ENCODE measurements at places on chromosomes 12 and 14. TPM values are rescaled to one million over a fixed set of nuclear protein-coding genes. Genes with fewer than 3 reads are reported as not detected.

- no peak for DNase-seq
Observed at GRCh38 chr12:81942594-81942993, 183.4 kb upstream of the PPFIA2 start.

GRCh38 chr14:43621282-43621681, 885.8 kb downstream of the FSCB start:
- DNase-seq: no peak

DNA sequence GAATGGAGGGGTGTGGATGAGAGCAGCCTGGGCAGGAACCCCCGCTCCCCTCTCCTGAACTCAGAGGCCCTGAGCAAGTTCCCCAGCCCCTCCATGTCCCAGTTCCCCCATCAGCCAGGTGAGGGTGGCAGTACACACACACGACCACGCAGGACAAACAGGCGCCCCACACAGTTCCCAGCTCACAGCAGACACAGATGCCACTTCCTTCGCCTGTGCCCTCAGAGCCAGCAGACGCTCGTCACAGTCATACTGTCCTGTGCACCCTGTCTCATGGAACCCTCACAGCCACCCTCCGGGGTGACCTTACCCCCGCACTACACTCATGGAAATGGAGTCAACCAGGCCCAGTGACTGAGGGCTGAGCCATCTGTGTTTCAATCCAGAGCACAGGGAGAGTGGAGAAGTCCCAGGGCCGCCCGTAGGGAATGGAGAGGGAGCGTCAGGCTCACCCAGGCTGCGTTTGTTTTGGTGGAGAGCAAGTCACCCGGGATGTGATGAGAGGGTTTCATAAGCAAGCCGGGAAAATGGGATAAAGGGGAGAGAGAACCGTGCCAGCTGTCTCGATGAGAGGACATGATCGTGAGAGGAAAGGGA, 47.5 kb upstream of the DYNC1H1 start:
- no peak for DNase-seq

DNA sequence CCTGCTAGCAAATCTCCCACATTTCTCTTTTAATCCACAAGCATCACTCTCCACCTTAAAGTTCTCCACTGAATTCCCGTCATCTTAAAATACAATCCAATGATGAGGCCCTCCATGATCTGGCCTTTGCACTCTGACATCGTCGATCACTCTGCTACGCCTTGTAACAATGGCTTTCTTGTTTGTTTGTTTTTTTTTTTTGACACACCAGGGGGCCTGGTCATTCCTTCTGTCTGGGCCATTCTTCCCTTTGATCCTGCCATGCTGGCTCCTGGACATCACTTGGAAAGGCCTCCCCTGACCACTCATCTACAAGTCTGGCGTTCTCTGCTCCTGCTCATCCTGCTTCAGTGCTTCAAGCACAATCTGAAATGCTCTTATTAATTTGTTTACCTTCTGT, 233.5 kb downstream of the PPM1H start:
- DNase-seq: no peak

- no peak for DNase-seq
Observed at GRCh38 chr12:80810874-80811273, 94.2 kb downstream of the MYF5 start.

DNA sequence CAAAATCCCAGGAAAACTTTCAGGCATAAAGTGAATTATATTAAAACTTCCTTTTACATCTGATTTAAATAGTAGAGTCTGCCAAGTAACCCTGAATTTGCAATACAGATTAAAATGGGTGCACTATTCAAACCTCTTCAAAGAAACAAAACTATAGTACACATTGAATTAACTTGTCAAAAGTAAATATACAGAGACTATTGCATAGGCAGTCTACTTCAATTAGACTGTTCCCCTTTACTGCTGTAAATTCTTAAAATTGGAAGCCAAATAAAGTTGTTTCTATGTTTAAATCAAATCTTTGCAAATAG, 7.1 kb downstream of the KRAS start:
- DNase-seq: no peak

DNA sequence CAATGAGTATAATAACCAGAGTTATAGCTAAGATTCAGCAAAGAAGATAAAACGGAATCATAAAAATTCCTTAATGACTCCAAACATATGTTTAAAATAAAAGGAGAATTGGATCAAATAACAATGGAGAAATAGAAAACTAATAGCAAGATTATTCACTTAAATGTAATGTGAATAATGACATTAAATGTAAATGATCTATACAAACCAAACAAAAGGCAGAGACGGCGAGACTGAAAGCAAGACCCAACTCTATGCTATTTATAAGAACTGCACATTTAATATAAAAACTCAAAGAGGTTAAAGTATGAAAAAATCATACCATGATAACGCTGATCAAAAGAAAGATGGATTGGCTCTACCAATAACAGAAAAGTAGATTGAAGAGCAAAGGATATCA, 3.9 kb upstream of the TSHR start:
- no peak for DNase-seq

DNA sequence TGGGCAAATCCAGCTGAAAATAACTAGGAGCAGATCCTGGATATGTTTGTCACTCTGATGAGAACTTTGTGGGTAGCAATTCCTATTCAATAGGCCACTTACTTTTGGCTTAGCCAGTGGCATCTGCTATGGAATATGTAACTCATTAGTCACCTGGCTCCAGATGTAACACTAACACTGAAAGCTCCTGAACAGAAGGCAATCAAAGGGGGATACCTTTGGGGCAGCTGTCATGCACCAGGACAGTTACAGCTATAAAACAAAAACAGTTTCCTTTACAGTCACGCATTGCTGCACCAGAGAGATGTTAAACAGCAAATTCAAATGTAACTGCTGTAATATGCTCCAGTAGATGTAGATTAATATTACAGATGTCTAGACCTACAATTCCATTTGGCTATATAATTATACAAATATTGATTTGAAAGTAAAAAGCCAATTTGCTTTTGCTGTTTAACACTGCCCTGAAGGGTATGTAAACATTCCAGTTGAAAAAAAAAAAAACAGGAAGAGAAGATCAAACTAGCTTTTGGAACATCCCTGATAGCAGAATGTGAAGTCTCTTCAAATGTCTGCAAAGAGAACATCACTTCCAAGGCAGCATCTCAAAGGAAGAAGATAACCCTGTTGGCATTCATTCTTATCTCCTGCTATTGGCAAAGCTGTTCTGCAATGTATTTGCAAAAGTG, 18.4 kb downstream of the RACGAP1 start:
- no peak for DNase-seq

- DNase-seq: no peak
Observed at GRCh38 chr12:77324763-77325468, 259.5 kb upstream of the E2F7 start.

GRCh38 chr14:38490273-38490672, 234.4 kb upstream of the CLEC14A start:
- DNase-seq: no peak

DNA sequence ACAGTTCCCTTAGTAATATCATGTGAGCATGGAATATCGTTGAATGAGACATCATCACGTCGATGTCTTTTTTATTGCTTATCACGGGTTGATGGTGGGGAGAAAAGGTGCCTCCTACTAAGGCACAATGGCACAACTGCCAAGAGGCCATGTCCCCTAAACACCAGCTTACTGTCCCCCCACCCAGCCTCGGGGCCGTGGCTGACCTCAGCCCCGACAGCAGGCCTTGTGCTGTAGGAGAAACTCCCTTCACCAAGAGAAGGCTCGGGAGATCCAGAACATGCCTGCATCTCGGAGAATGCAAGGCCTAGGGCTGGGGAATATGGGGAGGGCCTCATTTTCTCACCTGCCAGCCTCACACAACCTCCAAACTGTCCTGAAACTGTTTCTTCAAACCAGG, 22.8 kb downstream of the ZFP36L1 start:
- DNase-seq: no peak

- DNase-seq: no peak
Observed at GRCh38 chr14:37932008-37932407, 275.7 kb upstream of the SSTR1 start.

DNA sequence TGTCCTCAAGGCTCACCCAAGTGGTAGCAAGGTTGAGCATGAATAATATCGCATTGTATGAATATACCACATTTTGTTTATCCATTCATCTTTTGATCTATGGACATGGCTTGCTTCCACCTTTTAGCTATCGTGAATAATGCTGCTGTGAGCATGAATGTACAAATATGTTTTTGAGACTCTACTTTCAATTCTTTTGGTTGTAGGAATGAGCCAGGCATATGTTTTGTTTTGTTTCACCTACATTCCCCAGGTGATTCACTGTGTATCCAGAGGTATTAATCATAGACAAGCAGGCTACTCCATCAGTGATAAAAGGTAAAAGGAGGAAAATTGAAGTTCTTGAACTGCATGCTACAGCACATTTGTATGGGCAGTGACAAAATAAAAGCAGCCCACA, 35.8 kb downstream of the CDKL1 start:
- DNase-seq: no peak

- no peak for DNase-seq
Observed at GRCh38 chr14:97056086-97056485, 258.9 kb downstream of the VRK1 start.

DNA sequence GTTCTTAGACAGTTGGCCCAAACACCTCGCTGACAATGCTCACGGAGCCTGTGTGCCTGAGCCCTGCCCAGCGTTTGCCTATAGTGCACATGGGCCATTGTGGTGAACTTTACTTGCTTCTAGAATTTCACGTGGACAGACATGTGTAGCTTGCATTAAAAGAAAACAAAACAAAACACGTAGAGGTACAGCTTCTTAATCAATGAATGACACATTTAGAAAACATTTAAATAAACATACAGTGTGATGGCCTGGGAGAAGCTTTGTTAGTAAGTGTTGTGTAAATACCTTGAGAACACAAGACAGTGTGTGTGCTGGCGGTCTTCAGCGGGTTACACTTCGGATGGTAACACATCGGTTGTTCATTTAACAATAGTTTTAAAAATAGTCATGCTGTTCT, 38.1 kb downstream of the SMOC1 start:
- no peak for DNase-seq

GRCh38 chr14:50808053-50808452, 22.9 kb downstream of the NIN start:
- no peak for DNase-seq

GRCh38 chr14:105838591-105839424, 312.4 kb downstream of the TMEM121 start:
- no peak for DNase-seq

- no peak for DNase-seq
Observed at GRCh38 chr14:101334656-101335055, 226.6 kb upstream of the DIO3 start.

DNA sequence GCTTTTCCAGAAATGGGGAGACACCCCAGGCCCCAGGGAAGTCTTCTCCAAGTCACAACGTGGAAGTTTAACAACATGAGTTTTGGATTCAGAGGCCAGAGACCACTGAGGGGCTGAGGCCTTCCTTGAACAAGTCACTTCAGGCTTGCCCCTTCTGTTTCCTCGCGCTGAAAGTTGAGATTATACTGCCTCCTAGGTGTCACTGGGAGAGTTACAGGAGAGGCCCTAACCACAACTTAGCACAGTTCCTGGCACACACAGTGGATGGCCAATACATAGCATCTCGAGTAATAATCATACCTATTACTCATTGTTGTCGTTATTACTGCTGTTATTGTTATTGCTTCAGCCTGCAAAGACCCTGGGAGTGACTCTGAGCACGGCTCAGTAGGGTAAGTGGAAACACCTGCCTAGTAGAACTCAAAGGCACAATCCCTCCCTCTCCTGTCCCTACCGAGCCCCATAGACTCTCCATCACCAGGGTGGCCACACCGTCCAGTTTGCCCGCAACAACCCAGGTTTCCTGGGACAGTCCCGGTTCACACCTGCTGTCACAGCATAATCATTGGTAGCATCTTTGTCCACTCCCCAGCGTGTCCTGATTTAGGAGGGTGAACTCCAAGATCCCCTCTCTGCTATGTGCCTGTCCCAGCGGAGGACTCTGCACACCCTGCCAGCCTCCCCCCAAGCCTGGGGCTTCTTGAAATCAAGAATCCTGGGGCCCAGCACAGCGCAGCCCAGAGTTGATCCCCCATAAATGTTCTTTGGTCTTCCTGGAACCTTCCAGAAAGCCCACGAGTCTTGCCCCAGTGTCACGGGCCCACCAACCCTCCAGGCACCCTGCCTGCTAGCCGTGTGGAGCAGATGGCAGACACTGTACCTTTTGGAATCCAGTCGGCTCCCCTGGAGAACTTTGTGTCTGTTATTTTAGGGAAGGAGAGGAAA, 85.0 kb downstream of the SYNE3 start:
- DNase-seq: no peak

DNA sequence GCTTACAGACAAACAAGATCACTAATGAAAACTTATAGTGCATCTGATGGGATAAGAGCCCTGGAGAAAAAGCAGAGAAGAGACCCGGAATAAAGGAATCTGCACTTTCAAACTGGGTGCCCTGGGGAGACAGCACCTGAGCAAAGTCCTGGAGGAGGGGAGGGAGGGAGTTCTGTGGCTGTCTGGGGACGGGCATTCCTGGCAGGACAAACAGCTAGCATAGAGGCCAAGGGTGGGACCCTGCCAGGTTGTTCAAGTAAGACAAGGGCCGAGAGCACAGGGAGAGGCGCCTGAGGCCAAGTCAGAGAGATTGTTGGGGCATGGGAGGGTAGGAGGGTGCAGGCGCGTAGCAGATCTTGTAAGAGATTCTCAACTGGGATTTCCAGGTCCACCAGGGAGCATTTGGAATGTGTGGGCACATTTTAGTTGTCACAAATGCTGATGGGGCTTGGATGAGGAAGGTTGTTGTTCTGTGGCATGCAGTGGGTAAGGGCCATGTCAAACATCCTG, 14.2 kb downstream of the IQSEC3 start:
- no peak for DNase-seq

- DNase-seq: no peak
Observed at GRCh38 chr12:55663391-55663790, 26.7 kb downstream of the OR10P1 start.

DNA sequence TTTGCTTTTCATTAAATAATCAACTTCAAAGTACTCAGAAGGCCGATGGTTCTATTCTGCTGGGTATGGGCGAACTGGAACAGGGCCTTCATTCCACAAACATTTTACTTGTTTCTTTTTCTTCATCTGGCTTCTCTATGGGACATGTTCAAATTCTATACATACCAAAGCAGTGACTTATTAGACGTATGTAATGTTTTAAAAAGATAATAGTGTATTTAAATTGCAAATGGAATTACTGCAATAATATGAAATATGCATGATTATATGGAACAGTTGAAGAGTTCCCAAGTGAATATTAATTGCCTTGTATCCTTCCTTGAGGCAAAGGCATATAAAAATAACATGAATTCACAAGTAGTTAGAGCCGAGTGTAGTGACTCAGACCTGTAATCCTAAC, 75.5 kb downstream of the FAR2 start:
- DNase-seq: no peak

NUAK1 gene
- not detected for polyA plus RNA-seq

HOTAIR gene
- polyA plus RNA-seq: not detected

C14orf132 gene
- 0.64 TPM for polyA plus RNA-seq

CLEC4E gene
- polyA plus RNA-seq: not detected

SLCO1B1 gene
- not detected for polyA plus RNA-seq

RPS6KL1 gene
- 1.7 TPM for polyA plus RNA-seq

GPR135 gene
- polyA plus RNA-seq: 0.16 TPM

CYP46A1 gene
- not detected for polyA plus RNA-seq
